Vagina (tissue), 2 donors: ENCODE measurements at places on chromosomes 7 and 10. TPM values are rescaled to one million over a fixed set of nuclear protein-coding genes. Genes with fewer than 3 reads are reported as not detected.

DNAJC12 gene
- 2.7 TPM for total RNA-seq

CTBP2 gene
- 74.4 TPM for total RNA-seq

UPK3B gene
- 2.7 TPM for total RNA-seq

GRCh38 chr10:131249238-131249954, 62.1 kb downstream of the TCERG1L start:
- no peak for DNase-seq

DNA sequence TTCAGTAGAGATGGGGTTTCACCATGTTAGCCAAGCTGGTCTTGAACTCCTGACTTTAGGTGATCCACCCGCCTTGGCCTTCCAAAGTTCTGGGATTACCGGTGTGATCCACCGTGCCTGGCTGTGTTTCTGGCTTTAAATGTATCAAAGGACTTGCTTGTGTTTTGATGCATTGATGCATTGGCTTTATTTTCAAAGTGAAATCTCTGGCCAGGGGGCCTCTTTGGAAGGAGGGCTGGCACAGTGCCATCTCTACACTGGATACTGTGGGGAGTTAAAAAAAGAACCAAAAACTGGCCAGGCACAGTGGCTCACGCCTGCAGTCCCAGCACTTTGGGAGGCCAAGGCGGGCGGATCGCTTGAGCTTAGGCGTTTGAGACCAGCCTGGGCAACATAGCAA, 16.0 kb downstream of the MNX1 start:
- DNase-seq = peak; percentile 31

DNA sequence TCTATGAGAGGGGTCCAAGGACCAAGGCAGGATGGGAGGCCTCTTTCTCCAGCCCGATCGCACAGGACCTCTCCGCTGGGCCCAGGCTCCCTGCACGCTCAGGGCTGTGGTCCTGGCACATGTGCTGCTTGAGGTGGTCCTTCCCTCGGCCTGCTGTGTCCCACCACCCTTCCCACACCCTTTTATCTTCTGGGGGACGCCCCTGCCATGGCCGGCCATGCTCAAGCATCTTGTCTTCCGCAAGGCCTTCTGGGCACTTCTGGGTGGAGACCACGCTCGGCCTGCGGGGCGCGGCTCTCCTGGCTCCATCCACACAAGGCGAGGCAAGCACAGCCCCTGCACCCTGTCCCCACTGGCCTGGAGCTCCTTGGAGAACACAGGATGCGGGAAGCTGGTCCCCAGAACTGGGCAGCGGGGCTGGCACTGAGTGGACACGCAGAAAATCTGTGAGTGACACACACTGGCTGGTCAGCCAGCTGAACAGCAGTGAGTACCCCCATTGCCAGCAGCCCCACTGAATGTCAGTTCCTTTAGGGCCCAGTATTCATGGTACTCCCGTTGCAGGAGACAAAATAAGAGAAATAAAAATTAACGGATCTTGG, 115.9 kb downstream of the TCERG1L start:
- DNase-seq = no peak

DNA sequence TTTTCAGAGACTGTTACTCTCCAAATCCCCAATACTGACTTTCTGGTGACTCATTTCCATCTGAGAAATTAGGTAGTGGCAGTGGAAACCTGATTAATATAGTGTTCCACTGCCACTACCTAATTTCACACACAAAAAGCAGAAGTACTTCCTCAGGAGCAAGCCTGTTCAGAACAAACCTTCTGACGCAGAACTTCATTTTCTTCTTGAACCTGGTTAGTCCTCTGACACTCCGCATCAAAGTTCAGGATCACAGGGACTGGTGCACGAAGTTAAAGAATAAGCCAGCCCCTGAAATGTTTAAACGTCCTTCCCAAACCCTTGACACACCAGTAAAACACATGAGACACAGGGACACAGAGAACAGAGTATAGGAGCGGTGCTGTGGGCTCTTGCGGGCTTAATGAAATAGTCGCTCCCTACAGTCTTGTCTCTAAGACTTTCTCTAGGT, 4.4 kb downstream of the WDR91 start:
- DNase-seq = no peak

DNA sequence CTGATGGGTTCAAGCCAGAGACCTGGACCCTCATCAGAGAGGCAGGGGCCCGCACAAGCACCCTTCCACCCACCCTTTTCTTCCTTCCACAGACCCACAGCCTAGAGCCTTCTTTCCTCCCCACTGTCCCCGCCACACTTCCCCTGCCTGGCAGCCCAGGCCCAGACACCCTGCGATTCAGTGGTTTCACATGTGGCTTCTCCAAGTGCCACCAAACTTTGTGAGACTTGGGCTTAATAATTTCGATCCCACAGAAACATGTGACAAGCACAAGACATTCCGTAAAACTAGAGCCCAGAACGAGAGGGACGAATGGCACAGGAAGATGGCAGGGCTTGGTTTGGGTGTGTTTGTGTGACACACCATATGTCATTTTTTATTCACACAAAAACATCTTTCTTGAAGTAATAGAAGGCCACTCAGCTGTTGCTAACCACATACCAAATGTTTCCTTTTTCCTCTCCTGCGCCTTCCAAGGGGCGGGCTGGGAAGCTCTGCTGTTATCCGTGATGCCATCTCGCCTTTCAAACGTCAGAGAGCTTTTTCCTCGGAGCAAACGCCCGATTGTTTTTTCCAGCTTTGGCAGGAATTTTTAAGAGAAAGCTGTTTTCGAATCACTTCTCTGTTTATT, 162.9 kb downstream of the GRK5 start:
- DNase-seq = no peak

DNA sequence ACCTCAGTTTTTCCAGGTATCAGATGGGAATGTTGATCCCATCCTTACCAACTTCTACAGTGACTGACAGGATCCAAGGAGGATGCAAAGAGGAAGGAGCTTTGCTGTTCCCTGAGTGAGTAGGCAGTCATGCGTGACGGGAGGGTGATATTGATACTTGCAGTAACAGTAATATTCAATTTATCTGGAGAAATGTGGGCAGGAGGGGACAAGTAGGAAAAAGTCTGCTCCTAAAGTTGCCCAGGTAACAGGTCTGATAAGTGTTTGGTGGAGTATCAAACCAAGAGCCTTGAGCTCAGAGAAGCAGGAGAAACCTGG, 3.3 kb upstream of the ZCCHC24 start:
- no peak for DNase-seq

- DNase-seq = no peak
Observed at GRCh38 chr7:4729266-4729665, 46.2 kb upstream of the AP5Z1 start.

- DNase-seq = no peak
Observed at GRCh38 chr10:43260911-43261577, 5.8 kb downstream of the RASGEF1A start.

DNA sequence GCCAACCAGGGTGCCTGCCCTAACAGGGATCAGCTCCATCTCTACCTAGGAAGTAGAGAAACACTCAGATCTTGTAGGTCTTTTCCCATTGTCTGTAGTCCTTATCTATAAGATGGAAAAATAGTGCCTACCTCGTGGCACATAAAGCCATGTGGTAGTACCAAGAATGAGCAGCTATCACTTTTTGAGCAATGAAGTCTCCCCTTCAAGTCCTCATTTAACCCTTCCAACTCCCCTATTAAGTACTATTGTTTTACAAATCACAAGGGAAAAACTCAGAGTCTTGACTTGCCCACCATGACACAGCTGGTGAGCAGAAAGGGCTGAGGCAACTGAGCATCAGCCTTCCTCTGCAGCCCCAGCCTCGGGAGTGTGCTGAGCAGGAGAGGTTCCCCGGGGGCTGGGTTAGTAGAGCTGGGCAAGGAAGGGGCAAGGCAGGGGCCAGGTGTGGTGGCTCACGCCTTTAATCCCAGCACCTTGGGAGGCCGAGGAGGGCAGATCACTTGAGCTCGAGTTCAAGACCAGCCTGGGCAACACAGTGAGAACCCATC, 3.3 kb downstream of the FRAT2 start:
- DNase-seq = no peak

GRCh38 chr7:92464515-92464914, 13.2 kb downstream of the ERVW-1 start:
- no peak for DNase-seq

- DNase-seq = no peak
Observed at GRCh38 chr10:114706458-114707055, 48.5 kb upstream of the ABLIM1 start.

DNA sequence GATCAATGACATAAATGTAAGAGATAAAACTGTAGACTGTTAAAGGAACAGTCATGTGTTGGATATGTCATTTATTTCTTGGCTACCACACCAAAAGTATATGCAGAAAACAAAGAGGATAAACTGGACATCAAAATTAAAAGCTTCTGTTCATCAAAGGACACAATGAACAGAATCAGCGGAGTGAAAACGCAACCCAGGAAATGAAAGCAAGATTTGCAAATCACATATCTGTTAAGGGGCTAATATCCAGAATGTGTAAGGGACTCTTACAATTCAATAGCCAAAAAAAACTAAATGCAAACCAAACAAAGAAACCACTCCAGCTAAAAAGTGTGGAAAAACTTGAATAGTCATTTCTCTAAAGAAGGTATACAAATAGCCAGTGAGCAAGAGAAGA, 164.3 kb downstream of the ZMYND11 start:
- no peak for DNase-seq

DNA sequence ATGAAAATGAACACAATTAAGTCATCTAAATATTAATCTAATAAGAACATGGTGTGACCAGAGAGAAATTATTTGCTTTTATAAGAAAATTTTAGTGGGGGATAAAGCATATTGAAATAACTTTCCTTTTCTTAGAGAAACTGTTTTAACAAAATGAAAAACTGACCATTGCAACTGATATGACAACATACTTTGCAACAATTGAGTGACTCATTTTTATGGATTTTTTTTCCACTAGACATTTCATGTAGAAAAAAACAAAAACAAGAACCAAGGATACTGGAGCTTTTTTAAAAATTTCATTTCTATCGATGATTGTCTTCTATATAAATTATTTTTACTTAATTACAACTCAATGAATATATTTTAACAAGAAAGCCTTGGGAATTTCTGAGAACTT, 90.0 kb downstream of the C1GALT1 start:
- DNase-seq = no peak

DNA sequence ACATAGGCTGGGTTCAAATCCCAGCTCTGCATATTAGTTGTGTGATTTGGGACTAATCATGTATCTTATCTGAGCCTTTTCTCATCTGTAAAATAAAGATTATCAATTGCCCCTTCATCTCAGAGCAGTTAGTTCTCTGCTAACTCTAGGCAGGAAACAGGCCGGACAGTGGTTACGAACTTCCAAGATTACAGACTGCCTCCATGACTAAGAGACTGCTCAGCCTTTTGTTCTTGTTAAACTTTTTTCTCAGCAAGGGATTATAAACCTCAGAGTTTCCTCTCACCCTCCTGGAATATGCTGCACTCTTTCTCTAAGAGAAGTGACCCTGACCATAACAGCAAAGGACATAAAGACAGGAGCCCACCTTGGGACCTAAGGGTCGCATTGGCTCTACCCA, 52.5 kb upstream of the NFKB2 start:
- no peak for DNase-seq

DNA sequence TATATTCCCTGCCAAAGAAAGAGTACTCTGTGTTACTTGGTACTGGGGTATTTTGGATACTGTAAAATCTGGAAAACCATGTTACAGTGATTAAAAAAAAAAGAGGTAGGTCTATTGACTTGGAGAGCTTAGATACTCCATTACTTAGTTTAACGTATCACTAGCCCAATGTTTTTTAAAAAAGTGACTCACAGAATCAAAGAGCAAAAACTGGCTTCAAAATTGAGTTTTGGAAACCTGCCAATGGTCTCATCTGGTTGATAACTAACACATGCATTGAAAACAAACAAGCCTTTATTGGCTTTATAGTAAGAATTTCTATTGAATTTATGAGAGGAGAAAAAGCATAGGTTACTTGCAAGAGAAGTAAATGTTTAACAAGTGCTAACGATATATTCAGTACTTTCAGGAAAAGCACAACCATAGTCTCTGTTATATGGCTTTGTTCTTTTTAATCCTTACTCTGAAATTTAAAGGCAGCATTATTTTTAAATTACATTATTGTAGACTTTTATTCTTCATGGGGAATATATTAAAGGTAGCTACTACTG, 563.3 kb upstream of the SORCS1 start:
- DNase-seq = no peak
